ENCODE measurements at places on chromosomes 7 and 10.

DNA sequence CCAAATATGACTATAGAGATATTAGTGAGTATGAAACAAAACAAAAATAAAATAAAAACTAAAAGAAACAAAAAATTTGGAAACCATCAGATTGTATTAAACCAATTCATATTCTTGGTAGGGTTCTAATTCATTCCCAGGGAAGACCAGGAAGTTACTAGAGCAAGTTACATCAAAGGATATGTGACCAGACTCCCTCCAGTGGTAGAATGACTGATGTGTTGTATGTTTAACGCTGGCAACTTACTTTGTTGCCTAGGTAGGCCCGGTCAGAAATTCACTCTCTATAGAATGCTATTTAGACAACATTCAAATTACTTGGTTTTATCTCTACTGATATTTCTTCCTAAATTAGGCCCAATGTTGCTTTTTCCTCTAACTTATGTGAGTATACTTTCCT is 5.2 kb downstream of the PHYHIPL start:
- DNase-seq = no peak

DNA sequence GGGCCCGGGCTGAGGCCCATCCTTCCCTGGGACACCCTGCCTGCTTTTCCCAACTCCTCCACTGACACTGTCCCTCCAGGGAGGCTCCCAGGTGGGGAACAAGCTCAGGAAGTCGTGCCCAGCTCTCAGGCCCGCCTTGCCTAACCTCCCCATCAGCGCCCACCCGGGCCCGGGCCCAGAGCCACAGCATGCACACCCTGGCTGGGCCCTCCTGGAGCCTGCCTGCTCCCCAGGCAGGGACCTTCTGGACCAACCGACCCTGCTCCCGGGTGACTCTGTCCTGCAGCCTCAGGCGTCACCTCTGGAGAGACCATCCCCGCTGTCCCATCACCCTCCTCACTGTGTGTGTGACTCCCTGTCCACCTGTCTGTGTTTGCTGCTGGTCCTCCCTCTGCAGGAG is 1.8 kb upstream of the TMEM184A start:
- no peak for DNase-seq

- no peak for DNase-seq
Observed at GRCh38 chr10:44966129-44966815, 6.7 kb downstream of the RASSF4 start.

- no peak for DNase-seq
Observed at GRCh38 chr10:111018021-111018420, 58.8 kb upstream of the ADRA2A start.

GRCh38 chr7:116417593-116418345 is 81.8 kb upstream of the CAV2 start:
- DNase-seq = no peak

GRCh38 chr7:33423646-33424020 is 294.3 kb downstream of the BBS9 start:
- no peak for DNase-seq

DNA sequence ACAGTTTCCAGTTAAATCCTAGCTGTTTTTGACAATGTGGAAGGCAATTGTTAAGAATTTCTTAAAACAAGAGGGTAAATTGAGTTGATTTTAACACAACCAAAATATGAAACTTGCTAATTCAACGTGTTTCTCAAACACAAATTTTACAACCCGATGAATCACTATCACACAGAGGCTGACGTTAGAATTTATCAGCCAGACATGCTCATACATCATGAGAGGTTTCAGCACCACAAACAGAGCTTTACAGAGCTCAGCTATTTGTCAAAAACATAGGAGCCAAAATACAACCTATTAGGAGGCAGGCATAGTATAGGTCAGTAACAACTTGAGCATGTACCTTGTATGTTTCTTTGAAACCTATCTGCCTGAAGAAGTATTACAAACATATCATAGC is 36.1 kb downstream of the LRRN3 start:
- no peak for DNase-seq

DNA sequence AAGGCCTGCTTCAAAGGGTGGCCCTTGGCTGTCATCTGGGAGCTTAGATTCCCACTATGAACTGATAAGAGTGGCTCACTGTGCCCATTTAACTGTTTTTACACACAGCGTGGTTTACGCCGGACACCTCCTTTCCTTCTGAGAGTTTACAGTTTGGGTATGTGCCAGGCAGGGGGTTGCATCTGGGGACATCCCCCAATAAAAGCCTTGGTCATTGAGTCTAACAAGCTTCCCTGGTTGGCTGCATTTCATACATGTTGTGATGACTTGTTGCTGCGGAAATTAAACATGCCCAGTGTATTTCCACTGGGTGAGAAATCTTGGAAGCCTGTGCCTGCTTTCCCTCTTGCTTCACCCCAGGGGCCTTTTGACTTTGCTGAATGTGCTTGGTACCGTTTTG is 264.1 kb upstream of the NPY start:
- no peak for DNase-seq

DNA sequence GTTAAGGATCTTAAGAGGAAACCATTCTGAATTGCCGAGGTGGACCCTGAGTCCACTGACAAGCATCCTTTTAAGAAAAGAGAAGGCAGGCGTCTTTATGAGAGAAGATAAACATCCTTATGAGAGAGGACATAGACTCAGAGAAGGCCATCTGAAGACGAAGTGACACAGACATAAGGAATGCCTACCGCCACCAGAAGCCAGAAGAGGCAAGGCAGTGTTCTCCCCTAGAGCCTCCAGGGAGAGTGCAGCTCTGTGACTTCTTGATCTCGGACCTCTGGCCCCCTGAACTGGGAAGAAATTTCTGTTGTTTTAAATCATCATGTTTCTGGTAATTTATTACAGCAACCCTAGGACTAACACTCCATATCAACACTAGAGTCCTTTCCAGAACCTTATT is 25.2 kb upstream of the ING3 start:
- no peak for DNase-seq

DNA sequence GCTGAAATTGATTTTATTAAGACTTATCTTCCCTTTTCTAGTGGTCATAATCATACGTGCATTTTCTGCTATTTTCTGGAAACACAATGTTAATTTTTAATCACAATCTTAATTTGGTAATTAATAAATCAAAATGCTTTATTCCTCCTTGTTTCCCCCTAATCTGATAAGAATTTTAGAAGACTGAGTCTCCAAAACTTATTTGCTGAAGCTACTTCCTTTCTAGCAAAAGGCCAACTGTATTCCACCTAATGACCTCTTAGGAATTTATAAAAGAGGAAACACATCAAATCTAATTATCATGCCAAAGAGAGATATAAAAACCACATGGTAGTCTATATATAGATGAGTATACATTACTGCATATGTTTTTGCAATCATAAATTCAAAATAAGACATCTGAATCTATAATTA is 140.6 kb downstream of the GNAI1 start:
- no peak for DNase-seq

DNA sequence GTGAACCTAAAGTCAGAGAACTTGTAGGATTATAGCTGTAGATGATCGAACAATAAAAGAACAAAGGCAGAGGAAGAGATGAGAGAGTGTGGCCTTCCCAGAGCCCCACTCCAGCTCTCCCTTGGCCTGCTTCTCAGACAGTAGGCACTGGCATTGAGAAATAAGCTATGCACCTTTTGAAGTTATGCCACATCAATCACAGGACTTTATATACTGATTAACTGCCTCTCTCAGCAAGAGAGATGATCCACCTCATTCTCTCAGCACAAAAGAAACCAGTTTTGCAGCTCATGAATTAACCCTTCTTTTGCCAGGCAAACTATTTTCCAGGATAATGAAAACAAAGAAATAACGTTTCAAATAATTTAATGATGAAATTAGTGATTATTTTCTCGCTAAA is 22.0 kb upstream of the CTTNBP2 start:
- DNase-seq = no peak

DNA sequence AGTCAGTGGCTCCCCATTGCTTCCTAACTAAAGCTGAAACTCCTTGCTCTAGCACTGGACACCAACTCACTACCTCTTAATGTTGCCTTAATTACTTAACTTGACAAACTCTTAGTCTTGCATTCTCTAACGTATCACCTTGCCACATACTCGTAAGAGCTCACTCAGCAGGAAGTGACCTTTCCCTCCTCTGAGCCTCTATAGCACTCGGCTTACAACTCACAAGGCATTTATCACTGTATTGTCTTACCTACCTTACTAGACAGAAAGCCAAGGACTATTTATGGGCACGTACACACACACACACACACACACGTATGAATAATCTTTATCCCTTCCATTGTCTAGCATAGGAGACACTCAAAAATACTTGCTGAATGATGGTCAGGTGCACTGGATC is 21.2 kb downstream of the CEP41 start:
- DNase-seq = no peak

- DNase-seq = no peak
Observed at GRCh38 chr7:111329367-111330234, 232.7 kb downstream of the IMMP2L start.

DNA sequence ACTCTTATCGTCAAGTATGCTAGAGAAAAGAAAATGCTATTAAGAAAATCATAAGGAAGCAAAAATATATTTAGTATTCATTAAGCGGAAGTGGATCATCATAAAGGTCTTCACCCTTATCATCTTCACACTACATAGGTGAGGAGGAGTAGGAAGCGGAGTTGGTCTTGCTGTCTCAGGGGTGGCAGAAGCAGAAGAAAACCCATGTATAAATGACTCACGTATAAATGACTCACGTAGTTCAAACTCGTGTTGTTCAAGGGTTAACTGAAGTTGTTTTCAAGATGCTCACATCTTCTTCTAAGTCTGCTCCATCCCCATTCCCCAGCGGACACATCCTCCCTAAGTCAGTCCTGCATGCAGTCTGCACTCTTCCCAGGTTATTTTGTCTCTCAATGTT is 72.4 kb downstream of the SFMBT2 start:
- DNase-seq = no peak

DNA sequence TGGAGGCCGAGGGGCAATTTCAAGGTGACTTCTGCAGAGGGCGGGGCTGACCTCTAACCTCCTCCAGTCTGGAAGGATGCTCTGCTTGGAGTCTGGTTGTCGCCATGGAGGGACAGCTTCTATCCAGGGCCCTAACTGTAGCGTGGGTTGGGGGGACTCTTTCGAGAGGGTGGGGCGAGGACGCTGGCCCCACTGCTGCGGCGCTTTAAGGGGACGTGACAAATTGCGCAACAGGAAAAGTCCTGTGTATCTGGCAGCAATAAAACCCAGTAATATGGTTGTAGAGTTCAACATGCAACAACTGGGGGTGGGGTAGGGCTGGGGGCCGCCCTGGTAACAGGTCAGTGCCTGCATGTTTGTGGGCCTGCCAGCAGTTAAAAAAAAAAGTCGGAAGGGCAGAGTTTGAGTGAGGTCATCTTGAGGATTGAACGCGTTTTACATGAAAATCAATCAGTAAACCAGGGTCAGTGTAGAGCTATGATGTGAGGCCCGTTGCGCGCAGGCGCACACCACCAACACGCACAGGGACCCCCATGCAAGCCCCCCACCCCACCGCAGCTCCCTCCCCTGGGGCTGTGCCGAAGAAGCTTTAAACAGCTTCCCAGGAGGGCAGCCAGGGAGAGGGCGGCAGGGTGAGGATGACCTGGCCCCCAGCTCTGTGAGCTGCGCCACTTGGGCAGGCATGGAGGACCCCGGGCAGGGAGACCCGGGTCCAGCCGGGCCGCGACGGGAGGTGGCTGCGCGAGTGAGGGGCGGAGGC is 4.3 kb downstream of the SHH start:
- no peak for DNase-seq

DNA sequence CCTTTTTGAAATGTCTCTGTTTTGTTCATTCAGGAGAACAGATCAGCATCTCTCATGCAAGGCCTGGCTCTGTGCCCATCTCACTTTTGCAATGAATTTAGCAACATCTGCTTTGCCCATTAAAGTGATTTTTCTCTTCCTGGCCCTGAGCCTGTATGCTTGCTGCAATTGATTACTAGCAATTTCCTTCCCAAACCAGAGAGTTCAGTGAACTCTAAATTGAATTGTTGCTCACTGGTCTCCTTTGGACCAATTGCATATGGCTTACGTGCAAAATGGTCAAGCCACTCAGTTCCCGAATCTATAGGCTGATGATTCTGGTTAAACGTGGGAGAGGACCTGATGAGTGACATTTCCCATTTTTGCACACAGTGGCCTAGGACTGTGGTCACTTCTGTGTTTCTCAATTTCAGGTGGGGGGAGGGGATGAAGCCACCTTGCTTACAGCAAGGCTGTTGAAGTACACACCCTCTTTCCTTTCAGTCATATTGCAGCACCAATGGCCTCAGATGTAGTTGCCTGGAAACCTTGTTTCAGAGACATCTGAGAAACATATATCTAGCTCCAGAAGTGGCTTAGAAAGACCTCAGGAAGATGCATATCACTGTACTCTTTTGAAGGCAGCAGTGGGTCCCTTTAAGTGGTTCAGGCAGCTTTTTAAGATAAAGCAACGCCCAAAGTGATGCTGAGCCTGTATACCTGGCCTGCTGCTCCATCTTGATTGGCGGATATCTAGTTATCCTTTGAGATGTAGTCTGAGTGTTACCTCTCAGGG is 201.4 kb downstream of the PTEN start:
- DNase-seq = no peak
